ENCODE measurements at places on chromosomes 6 and 20. TPM values are rescaled to one million over a fixed set of nuclear protein-coding genes. Genes with fewer than 3 reads are reported as not detected.

DNA sequence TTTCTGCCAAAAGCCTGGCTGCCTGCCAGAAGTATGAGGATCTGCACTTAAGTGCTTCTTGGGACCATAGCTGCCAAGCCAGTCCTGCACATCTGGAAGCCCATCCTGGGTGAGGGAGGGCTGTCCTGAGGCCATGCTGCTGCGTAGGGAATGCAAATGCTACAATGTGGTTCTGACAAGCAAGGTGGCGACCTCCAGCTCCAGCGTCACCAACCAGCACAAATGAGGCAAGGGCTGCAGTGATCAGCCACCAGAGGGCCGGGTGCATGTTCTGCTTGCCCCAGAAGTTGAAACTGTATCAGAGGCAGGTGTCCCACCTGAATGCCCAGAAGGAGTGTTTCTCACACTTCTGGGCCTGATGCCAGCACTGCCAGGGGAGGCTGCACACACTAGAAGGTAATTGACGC is 99.1 kb upstream of the KCNQ5 start:
- no peak for DNase-seq

DNA sequence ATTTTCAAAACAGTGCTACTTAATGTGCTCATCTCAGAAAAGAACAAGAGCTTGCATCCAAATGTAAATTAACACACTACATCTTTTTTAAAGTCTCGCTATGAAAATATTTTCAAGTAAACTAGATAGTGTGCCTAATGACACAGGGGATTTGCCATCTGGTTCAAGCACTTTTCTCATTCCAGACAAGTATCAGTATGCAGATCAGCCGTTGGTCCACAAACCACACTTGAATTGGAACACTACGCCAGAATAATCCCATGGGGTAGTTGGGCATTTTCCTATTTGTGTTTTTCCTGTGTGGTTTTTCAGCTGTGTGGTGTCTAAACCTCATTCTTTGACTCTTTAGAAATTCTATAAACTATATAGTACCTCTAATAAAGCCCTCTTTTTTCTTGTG is 256.2 kb downstream of the EPHA7 start:
- DNase-seq = no peak

DNA sequence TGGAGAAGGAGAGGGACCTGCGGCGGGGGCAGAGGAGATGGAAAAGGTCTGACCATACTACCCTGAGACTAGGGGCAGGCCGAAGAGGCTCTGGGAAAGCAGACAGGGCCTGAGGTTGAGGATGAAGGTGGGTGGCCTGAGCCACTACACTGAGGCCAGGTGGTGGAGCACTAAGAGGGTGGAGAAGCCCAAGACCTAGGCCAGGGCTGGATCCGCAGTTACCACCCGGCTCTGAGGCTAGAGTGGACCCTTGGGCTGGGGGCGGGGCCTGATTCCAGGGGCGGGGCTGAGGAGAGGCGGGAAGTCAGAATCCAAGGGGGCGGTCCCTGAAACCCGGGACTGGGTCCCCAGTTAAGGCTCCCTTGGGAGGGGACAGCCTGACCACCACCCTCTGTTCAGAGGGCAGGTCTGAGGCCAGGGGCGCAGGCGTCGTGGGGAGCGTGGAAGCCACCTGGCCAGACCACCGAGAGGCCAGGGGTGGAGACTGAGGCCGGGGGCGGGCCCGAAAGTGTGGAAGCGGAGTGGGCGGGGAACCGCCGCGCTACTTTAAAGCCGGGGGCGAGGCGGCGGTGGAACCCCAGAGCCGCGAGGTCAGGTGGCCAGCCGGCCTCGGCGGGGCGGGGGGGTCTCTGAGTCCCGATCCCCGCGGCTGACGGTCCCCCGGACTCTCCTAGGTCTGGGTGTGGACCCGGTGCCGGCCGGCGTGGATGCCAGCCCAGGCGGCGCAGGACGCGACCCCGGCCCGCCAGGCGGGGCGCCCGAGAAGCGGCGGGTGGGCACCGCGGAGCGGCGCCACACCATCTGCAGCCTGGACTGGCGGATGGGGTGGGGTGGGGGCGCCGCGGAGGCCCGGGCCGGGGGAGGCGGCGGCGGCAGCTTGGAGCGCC is 8.3 kb downstream of the CCM2L start:
- peak; percentile 56 for DNase-seq

- DNase-seq = no peak
Measured at GRCh38 chr6:33170176-33171015, 21.9 kb downstream of the COL11A2 start.

GRCh38 chr6:118080547-118080946 is 173.5 kb downstream of the SLC35F1 start:
- no peak for DNase-seq

DNA sequence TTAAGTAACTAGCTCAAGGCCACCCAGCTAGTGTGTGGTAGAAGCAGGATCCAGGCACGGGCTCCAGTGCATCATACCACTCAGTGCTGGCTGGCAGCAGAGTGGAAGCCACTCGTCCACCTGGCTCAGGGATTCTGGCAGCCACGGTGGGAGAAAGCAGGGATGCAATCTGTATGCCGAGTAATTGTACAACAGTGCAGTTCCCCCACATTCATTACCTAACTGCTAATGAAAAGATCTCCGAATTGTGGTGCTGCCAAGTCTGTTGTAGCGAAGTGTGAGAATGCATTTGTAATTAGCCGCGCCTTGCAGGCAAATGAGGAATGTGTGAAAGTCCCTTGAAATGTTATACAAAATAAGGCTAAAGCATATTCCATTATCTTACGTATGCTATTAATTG is 29.0 kb downstream of the KCNG1 start:
- DNase-seq = no peak

DNA sequence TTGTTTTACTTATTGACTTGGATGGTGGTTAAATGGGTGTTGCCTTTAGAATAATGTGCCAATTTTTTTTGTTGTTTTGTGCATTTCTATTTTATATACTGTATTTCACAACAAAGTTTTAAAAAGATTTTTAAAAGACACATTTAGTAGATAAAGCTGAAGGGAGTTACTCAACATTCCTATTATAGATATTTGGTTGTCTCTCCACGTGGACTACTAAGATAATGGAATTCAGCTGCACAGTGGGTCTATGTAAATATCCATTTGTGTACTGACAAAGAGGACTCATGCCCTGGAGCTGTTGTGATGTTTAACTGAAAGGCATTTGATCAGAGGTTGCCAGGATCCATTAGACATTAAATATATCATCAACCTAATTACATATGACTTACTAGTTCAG is 23.2 kb upstream of the FAM135A start:
- no peak for DNase-seq

DNA sequence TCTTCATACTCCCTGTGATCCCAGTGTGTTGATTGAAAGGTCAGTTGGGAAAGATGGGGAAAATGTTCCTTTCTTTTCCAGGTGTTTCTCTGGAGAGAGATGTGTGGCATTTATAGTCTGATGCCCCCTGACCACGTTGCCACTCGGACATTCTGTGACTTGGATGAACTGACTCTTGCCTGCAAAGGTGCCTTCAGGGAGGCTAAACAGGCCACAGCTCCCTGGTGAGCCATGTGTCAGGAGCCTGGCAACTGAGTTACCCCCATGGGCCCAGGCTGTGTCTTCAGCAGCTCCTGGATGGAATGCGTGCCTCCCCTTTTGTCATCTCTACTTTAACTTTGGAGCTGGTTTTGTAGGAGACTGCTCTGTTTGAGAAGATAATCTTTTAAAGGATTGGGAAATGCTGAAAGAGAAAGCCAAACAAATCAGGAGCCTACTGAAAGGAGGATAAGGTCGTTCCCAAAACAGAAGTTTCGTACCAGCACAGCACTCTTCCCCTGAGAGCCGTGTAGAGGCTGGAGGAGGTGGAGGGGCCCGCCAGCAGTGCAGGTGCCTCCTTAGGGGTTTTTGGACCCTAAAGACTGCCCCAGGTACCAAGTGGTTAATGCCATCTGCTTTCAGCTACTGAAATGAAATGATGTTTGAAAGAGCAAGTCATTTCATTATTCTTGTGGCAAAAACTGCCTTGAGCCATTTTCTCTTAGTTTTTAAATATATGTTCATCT is 322.8 kb downstream of the ZFAND3 start:
- DNase-seq = no peak

DNA sequence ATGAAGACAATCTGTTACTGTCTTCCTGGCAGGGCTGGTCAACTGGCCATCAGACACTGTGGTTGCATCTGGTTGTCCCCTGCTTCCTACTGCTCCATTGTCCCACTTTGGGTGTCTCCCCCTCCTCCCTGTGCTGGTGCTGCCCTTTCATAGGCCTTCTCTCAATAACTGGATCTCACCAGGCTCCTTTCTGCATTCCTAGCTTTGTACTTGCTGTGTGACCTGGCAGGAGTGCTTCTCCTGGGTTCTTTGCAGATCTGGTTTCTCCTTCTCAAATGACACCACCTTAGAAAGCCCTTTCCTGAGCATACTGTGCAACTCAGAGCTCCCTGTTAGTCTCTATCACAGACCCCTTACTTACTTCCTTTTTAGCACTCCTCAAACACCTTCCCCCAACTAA is 223.0 kb downstream of the BCKDHB start:
- DNase-seq = no peak

DNA sequence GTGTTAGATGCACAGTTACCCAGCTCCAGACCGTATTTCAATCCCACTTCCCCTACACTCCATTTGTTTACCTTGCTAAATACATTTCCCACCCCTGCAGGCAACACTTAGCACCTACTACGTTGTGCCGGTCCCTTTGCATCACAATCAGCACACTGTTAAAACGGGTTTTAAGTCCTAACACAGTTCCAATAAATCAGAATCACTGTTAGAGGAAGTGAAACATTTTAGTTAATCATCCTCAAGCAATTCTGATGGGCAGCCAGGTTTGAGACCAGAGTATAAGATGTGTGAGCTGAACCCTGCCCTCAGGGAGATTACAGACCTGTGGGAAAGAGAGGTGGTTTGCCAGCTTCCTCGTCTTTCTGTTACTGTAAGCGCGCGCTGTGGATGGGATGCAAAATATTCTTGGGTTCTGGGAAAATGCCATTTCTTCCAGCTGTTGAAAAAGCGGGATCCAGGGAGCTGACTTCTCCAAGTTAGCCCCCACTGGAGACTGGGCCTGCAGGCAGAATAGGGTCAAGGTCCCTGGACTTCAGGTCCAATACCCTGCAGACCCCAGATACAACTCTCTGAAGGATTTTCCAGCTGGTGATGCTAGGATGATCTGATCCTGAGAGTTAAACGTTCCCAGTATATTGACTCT is 3.1 kb downstream of the ZCCHC3 start:
- DNase-seq = no peak

DNA sequence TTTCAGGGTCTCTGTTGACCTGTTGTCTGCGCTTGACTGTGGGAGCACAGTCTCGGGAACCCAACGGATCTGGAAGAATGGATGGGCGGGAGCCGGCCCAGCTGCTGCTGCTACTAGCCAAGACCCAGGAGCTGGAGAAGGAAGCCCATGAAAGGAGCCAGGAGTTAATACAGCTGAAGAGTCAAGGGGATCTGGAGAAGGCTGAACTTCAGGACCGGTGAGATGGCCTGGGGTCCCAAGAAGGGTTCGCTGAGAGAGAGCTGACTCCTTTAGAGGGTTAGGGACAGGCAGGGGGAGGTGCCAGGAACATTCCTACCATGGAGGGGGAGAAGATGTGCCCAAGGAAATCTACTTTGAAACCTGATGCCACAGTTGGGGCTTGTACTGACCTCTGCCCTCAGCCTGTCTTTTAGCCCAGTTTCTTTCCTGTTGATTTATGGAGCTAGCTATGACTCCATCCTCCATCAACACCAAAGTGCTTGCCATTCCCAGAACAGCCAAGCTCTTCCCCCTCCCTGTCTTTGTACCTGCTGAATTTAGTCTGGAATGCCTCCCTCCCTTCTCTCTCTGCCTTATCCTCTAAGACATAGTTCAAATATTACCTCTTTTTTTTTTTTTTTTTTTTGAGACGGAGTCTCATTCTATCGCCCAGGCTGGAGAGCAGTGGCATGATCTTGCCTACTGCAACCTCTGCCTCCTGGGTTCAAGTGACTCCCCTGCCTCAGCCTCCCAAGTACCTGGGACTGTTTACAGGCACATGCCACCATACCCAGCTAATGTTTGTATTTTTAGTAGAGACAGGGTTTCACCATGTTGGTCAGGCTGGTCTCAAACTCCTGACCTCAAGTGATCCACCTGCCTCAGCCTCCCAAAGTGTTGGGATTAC is 12.2 kb downstream of the CEP250 start:
- no peak for DNase-seq

DNA sequence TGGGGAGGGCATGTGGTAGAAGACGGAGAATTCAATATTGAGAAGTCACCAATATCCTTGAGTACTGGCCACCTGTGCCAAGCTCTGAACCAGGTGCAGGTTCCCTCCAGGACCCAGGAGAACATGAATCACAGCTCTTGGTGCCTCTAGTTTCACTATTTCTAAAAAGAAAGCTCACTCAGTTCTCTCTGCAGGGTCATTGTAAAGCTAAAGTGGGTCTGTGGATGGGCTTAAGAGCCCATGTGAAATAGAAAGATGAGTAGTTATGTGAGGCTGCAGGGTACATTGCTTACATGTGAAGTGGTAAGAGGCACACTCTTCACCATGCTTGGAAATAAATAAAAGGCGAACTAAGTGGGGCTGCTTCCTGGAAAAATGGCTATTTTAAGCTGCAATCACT is 43.6 kb downstream of the ZNF831 start:
- no peak for DNase-seq

DNA sequence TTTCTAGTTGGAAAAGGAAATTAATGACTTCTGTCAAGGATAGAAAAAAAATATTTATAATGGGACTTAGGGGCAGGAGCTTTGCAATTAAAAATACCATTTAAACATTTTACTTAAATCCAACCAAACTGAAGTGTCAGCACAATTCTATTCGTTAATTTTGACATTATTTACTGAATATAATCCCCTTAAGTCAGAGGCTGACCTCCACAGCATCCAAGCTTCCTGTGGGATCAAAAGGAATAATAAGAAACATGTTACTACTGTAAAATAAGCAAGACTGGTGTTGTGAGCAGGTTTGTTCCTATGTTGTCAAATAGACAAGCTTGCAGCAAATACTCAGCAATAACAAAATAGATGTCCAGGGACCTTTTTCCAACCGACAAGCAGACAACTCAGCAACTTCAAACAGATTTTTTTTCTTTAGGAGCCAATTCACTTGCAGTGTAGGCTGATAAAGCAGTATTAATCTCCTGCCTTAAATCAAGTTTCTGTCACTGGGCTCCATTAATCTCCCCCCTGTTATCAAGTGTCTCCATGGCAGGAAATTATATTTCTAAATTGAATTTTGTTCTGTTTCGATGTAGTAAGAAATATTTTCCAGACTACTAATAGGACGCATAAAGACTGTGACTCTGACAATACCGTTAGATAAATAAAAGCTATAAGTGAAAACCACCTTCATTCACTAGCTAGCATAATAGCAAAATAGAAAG is 157.4 kb downstream of the HACE1 start:
- DNase-seq = no peak

DNA sequence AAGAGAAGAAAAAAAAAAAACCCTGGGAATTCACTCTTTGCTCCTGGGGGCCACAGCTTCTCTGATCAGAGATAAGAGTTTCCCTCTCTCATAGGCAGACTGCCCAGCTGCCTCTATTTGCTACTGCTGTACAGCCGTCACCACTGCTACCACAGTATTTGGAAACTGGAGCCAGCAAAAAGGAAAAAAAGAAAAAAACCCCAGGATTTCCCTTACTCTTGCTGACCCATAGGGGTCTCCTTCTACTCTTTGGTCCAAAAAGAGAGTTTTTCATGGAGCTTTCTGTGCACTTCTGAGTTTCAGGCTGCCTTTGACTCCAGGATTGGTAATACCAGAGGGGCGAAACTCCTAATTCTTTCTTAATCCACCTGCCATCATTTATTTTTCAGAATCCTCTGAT is 89.7 kb downstream of the MDGA1 start:
- no peak for DNase-seq

GRCh38 chr6:6319952-6320811 is at the start of gene F13A1:
Gene F13A1, minus strand, starts transcription at chr6:6320662. Its CDS starts 1,998 bp downstream, at chr6:6318664.
- no peak for DNase-seq

Gene LYRM4
- total RNA-seq = 14.7 TPM

Gene LHFPL5
- total RNA-seq = 0.82 TPM

Gene C6orf52
- total RNA-seq = 0.82 TPM

All from frontal cortex (tissue), 4 donors.